ENCODE measurements at places on chromosomes 16 and 17.

DNA sequence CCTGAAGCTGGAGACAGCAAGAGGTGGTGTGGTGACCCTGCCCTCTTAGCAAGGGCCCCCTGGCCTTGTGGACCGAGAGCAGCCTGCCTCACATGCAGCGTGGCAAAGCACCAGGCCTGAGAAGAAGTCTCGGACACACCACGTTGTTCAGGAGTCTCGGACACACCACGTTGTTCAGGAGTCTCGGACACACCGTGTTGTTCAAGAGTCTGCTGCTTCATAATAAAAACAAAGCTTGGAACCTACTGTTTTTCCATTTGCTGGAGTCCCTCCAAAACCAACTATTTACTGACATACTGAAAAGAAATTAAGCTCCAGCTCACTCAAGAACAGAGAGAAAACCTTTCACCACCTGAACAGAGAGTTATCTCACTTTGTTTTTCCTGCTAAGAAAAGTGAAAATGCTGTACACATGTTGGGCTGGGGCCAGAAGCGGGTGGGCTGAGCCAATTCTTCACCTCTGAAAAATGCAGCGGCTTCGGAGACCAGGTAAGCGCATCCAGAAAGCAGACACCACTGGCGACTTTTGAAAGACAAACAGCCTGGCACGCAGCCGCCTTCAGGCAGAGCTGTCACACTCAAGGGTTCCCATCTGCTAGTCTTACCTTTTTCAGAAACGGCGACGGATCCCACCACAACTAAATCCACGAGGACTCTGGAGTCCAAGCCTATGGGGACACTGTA, 8.9 kb downstream of the MTHFSD start:
- no peak for DNase-seq

DNA sequence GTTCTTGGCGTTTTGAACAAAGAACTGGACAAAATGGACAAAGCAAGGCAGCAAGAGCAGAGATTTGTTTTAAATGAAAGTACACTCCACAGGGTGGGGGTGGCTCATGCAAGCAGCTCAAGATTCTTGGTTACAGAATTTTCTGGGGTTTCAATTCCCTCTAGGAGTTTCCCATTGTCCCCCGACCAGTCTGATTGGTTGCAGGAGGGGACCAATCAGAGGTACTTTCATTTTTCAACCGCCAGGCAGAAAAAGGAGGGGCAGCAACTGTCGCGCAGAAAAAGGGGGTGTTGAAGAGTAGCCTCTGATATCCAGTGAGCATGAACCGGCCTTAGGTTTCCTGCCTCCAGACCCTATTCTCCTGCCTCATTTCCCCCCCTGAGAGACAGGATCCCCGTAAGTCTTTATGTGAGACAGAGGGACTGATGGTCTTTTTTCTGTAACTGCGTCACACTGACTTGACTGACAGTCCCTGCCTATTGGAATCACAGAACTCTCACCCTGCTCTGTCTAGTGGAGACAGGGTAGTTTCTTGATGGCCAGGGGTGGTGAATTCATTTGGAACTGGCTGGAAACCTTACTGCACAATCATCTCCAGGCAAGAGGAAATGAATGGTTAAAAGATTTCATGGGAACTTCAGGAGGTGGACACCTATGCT, 59.4 kb upstream of the ALOX12 start:
- DNase-seq = no peak

DNA sequence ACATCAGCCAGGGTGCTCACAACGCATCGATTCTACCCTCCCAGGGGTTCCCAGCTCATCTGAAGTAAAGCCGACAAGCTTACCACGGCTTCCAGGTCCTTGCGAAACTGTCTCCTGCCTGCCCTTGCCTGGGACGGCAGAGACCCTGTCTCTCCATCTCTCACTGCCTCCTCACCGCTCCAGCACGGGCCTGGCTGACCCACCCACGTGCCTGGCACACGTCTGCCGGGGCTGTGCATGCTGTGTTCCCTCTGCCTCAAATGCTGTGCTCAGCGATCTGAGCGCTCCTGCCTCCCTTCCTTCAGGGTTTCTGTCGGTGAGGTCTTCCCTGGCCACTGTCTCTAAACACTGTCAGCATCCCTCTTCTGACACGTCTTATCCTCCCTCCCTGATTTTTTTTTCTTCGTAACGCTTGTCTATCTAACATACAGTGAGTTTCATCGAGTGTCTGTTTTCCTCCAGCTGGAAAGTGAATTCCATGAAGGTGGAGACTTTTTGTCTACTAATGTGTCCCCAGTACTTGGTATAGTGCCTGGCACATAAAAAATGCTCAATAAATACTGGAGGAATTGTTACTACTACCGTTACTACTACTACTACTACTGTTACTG, 208.4 kb downstream of the IRF8 start:
- DNase-seq = no peak

DNA sequence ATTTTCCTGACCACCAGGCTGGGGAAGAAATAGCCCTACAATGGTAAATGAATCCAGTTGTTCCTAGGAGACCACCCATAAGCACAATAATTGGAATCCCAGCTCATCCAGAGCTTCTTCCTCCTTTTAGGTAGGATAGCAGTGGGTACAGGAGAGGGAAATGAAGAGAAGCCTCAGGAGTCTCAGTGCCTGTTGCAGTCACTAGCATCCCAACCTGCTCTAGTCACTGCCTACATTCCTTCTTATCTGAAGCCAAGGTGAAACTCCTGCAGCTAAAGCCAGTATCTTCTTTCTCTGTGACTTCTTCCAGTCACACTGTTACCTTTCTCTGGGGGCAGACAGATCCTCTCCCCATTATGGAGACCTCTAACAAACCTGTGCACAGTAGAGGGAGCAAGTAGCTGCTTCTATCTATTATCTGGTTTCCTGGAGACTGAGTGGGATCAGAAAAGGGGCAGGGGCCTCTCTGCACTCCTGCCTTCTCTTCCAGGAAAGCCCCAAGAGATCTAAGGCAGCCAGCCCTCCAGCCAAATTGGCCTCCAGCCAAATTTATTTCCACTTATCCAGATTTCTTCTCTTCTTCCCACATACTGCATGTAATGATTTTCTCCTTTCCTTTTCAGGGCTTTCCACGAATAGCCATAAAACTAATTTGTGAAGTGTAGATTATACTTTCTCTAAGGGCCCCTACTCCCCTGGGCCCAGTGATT, 85.5 kb downstream of the SSH2 start:
- DNase-seq = no peak

DNA sequence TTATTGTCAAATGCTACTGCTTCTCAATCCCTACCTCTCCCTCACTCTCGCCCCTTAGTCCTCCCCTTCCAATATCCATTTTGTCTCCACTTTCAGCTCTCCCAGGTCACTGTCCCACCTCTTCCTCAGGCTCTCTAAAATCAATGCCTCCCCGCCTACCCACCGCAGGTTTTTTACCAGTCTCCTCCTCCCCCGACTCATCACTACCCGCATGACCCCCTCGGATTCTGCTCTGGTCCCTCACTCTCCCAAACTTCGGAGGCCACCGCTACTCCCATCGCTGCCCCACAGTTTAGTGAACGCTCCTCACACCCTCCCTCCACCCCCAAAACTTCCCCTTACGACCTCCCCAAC, 513 bp downstream of the CRLF3 start:
- DNase-seq = no peak

DNA sequence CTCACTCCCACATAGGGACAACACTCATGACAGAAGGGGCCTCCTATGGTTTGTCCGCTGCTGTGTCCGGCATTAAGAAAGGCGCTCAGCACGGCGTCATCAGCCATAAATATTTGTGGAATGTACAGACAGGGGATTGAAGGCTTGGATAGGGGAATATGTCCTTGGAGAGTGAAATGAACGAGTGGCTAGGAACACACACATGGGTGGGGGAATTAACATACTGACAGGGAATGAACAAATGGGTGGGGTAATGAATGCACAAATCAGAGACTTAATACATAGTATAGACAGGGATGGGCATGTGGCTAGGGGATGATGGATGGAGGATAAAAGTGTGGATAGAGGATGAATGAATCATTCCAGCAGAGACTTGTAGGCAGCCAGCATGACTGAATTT, 154.0 kb upstream of the HSBP1 start:
- no peak for DNase-seq

DNA sequence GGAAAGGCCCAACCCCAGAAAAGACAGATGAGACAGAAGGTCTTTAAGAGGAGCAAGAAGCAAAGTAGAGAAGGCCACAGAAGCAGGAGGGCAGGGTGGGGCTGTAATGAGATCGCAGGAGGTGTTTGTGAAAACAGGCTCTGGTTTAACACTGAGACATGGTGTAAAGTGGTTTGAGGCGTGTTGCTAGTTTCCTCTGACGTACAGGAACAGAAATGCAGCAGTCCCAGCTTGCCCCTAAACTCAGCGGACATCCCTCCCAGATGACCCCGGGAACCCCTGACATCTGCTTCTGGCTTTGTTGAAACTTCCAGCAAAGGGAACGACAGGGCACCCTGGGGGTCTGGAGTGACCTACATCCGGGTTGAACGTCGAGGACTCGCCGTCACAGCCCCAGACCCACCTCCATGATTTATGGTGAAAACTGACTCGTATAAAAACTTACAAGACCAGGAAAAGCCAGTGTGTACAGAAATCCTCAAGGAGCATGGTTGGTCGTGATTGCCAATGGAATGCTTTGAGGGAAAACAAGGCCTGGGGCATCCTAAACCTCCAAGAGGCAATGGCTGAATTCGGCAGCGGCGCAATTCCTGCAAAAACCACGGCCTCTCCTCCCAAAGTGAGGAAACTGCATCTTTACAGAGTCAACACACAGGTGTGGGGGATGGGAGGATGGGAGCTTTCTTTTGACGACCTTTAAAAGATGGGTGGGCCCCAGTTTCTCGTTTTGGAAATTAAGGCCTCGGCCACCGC, 25.8 kb downstream of the LITAF start:
- no peak for DNase-seq

DNA sequence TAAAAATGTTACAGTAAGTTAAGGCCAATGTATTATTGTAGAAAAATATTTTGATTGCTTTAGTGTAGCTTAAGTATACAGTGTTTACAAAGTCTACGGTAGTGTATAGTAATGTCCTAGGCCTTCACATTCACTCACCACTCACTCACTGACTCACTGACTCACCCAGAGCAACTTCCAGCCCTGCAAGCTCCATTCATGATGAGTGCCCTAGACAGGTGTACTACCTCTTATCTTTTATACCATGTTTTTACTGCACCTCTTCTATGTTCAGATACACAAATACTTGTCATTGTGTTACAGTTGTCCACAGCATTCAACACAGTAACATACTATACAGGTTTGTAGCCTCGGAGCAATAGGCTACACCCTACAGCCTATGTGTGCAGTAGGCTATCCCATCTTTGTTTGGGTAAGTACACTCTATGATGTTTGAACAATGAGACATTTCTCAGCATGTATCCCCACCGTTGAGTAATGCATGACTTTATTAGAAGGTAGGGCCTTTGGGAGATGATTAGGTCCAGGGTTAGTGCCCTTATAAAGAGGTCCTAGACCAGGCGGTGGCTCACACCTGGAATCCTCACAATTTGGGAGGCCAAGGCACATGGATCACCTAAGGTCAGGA, 117.8 kb downstream of the SLC39A11 start:
- DNase-seq = peak; percentile 24

GRCh38 chr16:88356727-88357199, 26.0 kb upstream of the ZNF469 start:
- DNase-seq = no peak
